Activated CD8-positive, alpha-beta T cell treated with anti-CD3 and anti-CD28 coated beads, Interleukin-2, amount 10 ng/mL, durations not matched to agents 7 days and 5 days (primary cell): ENCODE measurements at places on chromosomes 7 and 10. TPM values are rescaled to one million over a fixed set of nuclear protein-coding genes. Genes with fewer than 3 reads are reported as not detected.

GRCh38 chr7:142866361-142867096 is 11.7 kb downstream of the EPHB6 start:
- no peaks in the 10 kb centered on the region for H3K36me3 ChIP-seq
- H3K27ac ChIP-seq, result no peak overlapping the region
- no peaks in the 10 kb centered on the region for H3K27me3 ChIP-seq
- peaks cover 6% of the 10 kb centered on the region for H3K4me1 ChIP-seq
- no peak overlapping the region for H3K4me3 ChIP-seq
- peak; percentile 22 for DNase-seq

DNA sequence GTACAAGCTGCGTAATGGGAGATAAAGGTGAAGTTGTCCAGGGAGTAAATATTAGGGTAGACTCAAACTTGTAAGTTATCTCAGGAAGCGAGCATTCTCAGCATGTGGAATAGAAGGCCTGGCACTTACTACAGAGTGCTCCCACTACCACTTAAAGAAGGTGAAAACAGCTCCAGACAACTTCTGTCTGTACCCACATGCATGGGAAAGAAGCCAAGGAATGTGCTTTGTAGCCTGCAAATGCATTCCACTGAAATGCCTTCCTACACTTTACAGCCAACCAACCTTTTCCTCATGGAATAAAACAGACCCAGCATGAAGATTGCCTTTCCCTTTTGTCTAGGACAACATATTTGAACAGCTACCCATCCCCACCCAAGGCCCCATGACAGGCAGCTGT is 45.4 kb upstream of the NPSR1 start:
- no peaks in the 10 kb centered on the region for H3K4me1 ChIP-seq
- H3K4me3 ChIP-seq, result no peak overlapping the region
- no peaks in the 10 kb centered on the region for H3K36me3 ChIP-seq

DNA sequence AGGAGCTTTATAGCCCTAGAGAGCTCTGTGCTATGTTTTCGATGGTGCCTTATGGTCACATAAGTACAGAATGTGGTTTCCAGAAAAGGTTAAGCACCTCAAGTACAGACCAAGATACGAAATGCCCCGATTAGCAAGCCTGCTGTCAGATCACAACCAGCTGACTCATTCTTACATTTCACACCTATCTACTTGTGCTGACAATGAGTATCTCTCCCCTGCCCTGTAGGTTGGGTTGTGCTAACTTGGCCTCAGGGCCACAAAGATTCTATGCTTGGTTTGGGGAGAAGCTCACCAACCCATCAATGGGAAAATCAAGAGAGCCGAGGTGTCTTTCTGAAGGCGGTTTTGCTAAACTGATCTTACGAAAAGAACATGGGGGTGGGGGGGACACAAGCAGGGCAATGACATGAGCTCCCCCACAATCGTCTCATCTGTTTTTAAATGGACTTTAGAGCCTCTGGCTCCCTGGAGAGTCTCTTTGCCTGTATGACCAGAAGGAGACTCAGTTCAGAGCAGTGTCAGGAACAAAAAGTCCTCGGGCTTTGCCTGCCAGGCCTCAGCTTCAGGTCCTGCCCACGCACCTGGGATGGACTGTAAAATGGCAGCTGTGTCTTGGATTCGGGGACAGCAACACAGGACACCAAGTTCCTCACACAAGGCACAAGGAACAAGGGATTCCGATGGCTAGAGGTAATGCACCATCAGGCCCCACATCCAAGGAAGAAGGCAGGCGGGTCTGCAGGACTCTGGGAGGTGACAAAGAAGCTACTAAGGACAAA is 55.1 kb downstream of the FAM53B start:
- H3K4me3 ChIP-seq, result peak overlapping the region; percentile 10
- peaks cover 64% of the 10 kb centered on the region for H3K4me1 ChIP-seq
- H3K27ac ChIP-seq, result peak overlapping the region; percentile 76
- H3K36me3 ChIP-seq, result peaks cover 57% of the 10 kb centered on the region

DNA sequence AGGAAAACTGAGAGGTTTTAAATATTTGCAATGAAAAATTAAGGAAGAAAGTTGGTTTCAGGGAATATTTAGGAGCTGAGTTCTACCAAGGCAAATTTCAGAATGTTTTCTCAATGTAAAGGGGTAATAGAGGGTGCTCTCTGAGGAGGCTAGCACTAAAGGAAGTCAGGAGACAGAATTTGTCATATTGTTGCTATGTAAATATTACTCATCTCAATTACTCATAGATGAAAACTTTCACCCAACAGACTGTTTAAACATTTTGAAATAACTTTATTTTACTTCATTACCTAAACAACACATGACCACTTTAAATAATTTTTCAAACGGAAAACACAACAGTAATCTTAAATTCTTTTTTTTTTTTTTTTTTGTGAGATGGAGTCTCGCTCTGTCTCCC is 274.8 kb upstream of the NRG3 start:
- H3K4me3 ChIP-seq, result no peak overlapping the region
- H3K27ac ChIP-seq, result no peak overlapping the region
- DNase-seq, result no peak
- no peaks in the 10 kb centered on the region for H3K27me3 ChIP-seq
- no peaks in the 10 kb centered on the region for H3K4me1 ChIP-seq

DNA sequence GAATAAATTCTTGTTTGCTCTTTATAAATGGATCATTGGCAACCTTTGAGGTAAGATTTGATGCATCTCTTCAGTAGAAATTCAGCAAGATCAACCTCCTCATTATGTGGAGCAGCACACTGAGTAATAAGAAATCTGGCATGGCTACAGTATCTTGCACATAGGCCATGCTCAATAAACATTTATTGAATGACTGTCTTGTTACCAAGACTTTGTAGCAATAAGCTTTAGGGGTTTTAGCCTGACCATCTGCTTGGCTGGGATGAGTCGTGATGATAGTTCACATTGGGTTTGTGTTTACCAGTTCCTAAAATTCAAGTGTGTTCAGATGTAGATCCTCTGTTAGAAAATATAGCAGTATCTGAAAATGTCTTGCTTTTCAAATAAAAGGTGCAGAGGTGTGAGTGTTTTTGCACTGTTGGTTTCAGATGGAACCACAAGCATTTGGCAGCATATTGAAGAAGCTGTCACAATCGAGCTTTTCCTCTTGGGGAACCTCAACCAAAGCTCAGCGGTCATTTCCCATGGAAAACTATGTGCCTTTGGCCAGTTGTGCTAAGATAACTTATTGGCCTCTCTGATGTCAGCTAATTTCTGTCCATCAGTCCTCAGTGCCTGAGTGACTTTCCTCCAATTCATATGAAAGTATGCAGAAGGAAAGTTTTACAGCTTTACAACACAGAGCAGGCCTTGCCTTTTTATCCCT is 442.6 kb downstream of the GFRA1 start:
- no peaks in the 10 kb centered on the region for H3K36me3 ChIP-seq
- H3K27ac ChIP-seq, result no peak overlapping the region
- no peaks in the 10 kb centered on the region for H3K27me3 ChIP-seq
- H3K4me3 ChIP-seq, result no peak overlapping the region

- H3K4me1 ChIP-seq, result peaks cover 17% of the 10 kb centered on the region
- H3K4me3 ChIP-seq, result no peak overlapping the region
- H3K36me3 ChIP-seq, result peaks cover 88% of the 10 kb centered on the region
- DNase-seq, result no peak
These were observed 286.6 kb downstream of the USP6NL start for GRCh38 chr10:11324761-11325321.

DNA sequence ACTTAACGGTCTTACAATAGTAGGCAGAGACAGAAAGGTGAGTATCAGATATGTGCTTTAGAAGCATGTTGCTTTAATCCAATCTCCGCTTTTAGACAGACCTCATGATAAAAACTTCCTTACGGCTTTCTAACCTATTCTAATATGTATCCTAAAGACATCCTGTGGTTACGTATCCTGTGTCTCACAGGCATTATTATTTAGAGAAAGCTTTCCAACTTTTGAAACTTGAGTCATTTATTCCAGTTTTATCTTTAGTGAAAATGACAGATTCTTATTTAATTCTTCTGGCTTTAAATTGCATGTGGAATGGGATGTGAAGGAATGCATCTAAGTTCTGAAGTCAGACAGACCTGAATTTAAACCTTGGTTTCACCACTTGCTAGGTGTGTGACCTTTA is 118.9 kb downstream of the OTUD1 start:
- no peaks in the 10 kb centered on the region for H3K36me3 ChIP-seq
- no peak for DNase-seq
- no peak overlapping the region for H3K4me3 ChIP-seq
- no peak overlapping the region for H3K27ac ChIP-seq

GRCh38 chr7:69684369-69685292 is 86.4 kb downstream of the AUTS2 start:
- no peaks in the 10 kb centered on the region for H3K27me3 ChIP-seq
- H3K4me3 ChIP-seq, result no peak overlapping the region
- no peak overlapping the region for H3K27ac ChIP-seq
- H3K4me1 ChIP-seq, result peaks cover 6% of the 10 kb centered on the region
- no peaks in the 10 kb centered on the region for H3K36me3 ChIP-seq

- no peaks in the 10 kb centered on the region for H3K36me3 ChIP-seq
- H3K27ac ChIP-seq, result no peak overlapping the region
- no peak overlapping the region for H3K4me3 ChIP-seq
- no peak for DNase-seq
These were observed 175.1 kb downstream of the HGF start for GRCh38 chr7:81594767-81595166.

- peaks cover 5% of the 10 kb centered on the region for H3K27me3 ChIP-seq
- no peak overlapping the region for H3K4me3 ChIP-seq
- H3K27ac ChIP-seq, result no peak overlapping the region
- H3K36me3 ChIP-seq, result no peaks in the 10 kb centered on the region
- no peaks in the 10 kb centered on the region for H3K4me1 ChIP-seq
- no peak for DNase-seq
These were observed 92.4 kb downstream of the GLI3 start for GRCh38 chr7:42144604-42145003.

DNA sequence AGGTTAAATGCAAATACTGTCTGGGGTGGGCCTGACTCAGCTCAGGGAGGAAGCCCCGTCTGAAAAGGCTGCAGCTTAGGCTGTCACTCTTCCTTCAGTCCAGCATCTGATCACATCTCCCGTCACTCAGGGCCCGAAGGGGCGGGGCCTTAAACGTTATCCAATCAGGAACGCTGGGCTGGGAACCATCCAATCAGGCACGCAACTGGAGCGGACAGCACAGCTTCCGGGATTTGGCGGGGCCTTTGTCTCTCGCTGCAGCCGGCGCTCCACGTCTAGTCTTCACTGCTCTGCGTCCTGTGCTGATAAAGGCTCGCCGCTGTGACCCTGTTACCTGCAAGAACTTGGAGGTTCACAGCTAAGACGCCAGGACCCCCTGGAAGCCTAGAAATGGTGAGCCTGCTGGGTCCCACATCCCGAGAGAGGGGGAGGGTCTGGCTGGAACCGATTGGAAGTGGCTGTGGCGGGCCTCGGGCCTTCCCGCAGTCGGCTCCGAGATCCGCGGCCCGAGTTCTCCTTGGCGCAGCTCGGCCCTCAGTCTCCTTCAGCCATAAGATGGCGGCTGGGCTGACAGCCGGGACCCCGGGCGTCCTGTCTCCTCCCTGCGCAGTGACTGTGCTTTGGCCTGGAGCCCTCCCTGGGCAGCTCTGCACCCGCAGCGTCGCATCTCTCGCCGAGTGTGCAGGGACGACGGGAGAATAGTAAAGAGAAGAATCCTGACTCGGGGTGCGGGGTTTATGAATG is at the start of gene ZNF92:
Gene ZNF92, plus strand, starts transcription at position 248 of the 744 bp plus-strand sequence. Its CDS starts 143 bp downstream, at position 391.
- DNase-seq, result peak; percentile 98
- H3K27me3 ChIP-seq, result no peaks in the 10 kb centered on the region
- peaks cover 29% of the 10 kb centered on the region for H3K4me1 ChIP-seq
- peaks cover 36% of the 10 kb centered on the region for H3K36me3 ChIP-seq

DNA sequence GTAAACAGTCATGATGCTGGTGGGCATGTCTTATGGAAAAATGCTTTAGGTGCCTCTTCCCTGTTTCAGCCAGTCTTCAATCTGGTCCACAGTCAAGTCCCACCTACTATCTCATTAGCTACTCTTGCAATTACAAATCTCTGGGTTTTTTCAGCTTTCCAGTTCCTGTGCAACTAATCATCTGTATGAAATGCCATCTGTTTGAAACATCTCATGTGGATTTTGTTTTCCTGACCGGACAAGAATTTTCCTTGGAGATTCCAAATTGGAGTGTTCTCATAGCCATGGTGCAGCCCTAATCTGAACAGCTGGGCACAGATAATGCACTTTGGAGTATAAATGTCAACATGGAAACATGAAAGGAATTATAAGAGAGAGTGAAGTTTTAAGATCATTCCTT is 41.3 kb upstream of the CALN1 start:
- H3K4me1 ChIP-seq, result no peaks in the 10 kb centered on the region
- H3K36me3 ChIP-seq, result no peaks in the 10 kb centered on the region
- no peak for DNase-seq
- no peaks in the 10 kb centered on the region for H3K27me3 ChIP-seq
- H3K4me3 ChIP-seq, result no peak overlapping the region

DNA sequence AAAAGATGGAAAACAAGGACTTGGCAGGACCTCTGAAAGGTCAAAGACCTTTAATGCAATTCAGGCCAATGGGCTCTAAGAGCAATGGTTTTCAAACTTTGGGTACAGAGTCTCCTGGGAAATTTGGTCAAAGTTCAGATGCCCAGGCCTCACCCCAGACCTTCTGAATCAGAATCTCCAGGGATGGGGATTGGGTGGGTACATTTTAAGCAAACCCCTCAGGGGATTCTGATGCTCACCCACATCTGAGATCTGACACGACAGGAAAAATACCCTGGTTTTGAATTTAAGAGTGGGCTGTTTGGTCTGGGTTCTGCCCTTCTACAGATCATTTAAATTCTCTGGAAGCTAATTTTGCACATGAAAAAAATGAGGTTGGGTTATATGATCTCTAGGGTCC is 214.8 kb upstream of the PLXNA4 start:
- no peaks in the 10 kb centered on the region for H3K4me1 ChIP-seq
- no peaks in the 10 kb centered on the region for H3K27me3 ChIP-seq
- no peak overlapping the region for H3K4me3 ChIP-seq
- no peak for DNase-seq

DNA sequence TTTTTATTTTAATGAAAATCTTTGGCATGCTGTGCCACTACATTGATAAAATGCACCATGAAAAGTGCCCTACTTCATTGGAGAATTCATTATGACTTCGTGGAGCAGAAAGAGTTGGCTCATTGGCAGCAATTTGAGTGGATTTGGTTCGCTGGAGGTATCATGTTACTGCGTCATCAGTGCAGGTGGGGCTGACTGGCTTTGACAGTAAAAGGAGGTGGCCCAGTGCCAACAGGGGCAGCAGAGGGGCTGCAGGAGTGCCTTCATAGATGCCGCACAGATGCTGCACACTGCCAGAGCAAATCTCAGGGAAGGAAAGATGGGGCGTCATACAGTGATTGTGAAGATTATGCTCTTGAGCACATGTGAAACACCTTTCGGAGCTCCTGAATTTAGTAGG is 22.2 kb downstream of the FZD1 start:
- H3K4me1 ChIP-seq, result no peaks in the 10 kb centered on the region
- no peak overlapping the region for H3K4me3 ChIP-seq
- no peaks in the 10 kb centered on the region for H3K27me3 ChIP-seq
- no peaks in the 10 kb centered on the region for H3K36me3 ChIP-seq
- H3K27ac ChIP-seq, result no peak overlapping the region

GRCh38 chr10:102491136-102491535 is 11.4 kb downstream of the ACTR1A start:
- H3K27me3 ChIP-seq, result no peaks in the 10 kb centered on the region
- peaks cover 26% of the 10 kb centered on the region for H3K36me3 ChIP-seq
- DNase-seq, result no peak
- peaks cover 9% of the 10 kb centered on the region for H3K4me1 ChIP-seq
- no peak overlapping the region for H3K27ac ChIP-seq
- H3K4me3 ChIP-seq, result no peak overlapping the region

CNPY1 gene
- not detected for total RNA-seq

PRKRIP1 gene
- 26.8 TPM for total RNA-seq

NUDT13 gene
- 1.7 TPM for total RNA-seq

PDE1C gene
- not detected for total RNA-seq

RTKN2 gene
- 2.6 TPM for total RNA-seq

MSS51 gene
- total RNA-seq, result 2.9 TPM

BAMBI gene
- total RNA-seq, result not detected

NAT16 gene
- not detected for total RNA-seq

PFKFB3 gene
- 97.3 TPM for total RNA-seq

GIMAP4 gene
- total RNA-seq, result 186 TPM

CLCN1 gene
- total RNA-seq, result 0.13 TPM

CRYGN gene
- total RNA-seq, result 0.34 TPM
